ENCODE measurements at places on chromosomes 5 and 9. TPM values are rescaled to one million over a fixed set of nuclear protein-coding genes. Genes with fewer than 3 reads are reported as not detected.

The TGFBI gene
- 2.2 TPM for total RNA-seq

The JADE2 gene
- total RNA-seq = 74.1 TPM

The CEL gene
- total RNA-seq = 1.3 TPM

The PDGFRB gene
- 0.54 TPM for total RNA-seq

The ANP32B gene
- total RNA-seq = 12.1 TPM

The AIF1L gene
- total RNA-seq = 4.8 TPM

The INVS gene
- total RNA-seq = 23.4 TPM

DNA sequence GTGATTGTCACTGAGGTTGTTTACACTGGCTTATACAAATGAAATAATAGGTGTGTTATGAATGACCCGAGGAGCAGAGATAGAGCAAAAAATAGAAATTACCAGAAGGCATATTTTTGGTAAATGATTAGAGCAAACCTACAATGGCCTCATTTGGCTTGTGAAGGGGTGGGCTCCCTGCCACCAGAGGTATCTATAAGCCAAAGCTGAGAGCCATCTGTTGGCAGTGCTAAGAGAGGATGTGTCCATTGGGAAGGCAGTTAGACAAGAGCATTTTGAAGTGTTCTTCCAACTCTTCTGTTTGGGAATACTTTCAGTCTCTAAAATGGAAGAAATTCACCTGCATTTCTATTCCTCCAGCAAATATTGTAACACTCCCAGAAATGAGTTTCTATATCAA lies 10.6 kb downstream of the NIPAL4 start:
- no peak for DNase-seq

DNA sequence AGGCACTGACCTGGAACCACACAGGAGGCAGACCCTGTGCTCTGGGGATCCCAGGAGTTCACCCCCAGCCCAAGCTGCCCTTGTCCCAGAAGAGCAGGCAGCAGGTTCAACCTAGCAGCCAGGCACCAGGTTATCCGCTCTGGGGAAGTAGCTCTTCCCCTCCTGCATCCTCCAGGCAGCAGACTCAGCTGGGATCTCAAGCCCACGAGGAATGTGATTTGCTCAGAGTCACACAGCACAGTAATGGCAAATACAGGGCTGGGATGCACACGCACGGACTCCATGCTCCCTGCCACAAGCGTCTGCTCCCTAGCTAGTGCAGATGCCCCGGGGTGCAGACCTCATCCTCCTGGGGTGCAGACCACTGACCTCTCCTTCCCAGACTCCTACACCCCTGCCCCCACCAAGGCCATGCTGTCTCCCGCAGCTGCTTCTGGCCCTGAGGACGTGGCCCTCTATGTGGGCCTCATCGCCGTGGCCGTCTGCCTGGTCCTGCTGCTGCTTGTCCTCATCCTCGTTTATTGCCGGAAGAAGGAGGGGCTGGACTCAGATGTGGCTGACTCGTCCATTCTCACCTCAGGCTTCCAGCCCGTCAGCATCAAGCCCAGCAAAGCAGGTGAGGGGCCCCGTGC lies 25.5 kb downstream of the HK3 start:
- no peak for DNase-seq

GRCh38 chr9:76269789-76270188 lies 124.4 kb downstream of the RFK start:
- no peak for DNase-seq

DNA sequence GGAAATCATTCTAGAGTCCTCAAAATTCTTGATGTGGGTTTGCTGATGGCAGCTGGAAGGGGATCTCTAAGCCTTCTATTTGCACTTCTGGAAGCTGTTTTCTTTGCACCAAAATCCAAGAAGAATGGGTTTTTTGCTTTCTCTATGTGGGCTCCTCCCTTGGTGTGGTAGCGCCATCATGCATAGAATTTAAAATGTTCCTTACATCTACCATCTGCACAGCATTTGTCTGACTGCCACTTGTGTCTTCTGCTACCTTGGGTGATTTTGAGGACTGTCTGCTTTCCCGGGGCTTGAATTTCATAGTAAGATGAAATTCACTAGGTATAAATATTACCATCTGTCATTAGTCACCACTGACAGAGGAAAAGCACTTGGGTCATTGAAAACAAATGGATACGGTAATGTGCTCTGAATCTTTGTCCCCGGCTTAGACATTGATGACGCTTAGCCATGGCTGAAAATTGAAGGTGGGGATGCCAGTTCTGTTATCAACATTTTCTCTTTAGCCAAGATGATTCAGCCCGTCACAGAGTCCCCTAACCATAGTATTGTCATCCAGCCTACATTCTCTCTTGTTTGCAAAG lies 30.0 kb downstream of the SNX30 start:
- no peak for DNase-seq

- DNase-seq = no peak
Measured at GRCh38 chr9:132074736-132075135, 4.9 kb downstream of the MED27 start.

- DNase-seq = no peak
Measured at GRCh38 chr9:22374051-22374450, 72.6 kb upstream of the DMRTA1 start.

- DNase-seq = no peak
Measured at GRCh38 chr5:44681906-44682305, 126.8 kb upstream of the MRPS30 start.

GRCh38 chr9:126219648-126220063 lies 107.0 kb upstream of the MVB12B start:
- no peak for DNase-seq

DNA sequence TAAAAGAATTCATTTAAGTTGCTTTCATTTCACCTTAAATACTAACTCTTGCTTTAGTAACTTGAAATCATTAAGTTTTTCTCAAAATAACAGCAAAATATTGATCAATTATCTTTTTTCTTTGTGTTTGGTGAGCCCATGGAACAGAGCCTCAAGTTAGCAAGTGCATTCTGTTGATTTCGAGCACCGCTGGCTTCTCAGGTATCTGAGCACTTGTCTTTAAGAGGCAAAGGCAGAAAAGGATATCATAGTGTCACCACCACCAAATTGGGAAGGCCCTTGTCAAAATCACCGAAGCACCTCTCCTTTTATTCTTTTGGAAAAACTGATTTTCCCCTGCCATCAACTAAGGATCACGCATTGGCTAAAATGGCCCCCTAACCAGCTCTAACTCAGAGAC lies 17.1 kb upstream of the CTNNAL1 start:
- DNase-seq = no peak

DNA sequence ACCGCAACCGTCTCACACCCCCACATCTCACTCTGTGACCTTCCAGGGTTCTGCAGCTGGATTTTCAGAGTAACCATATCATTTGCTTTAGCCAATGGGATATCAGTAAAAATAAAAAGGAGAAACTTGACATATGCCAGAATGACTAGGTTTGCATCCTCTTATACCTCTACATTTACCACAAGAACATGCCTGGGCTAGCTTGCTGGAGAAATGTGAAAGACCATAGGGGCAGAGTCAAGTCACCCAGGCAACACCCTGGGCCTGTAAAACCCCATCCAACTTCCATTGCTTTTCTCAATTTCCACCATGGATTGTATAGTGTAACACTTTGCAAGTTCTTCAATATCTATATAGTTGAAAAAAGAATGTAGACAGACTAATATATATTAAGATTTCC lies 731.1 kb downstream of the PTPRD start:
- DNase-seq = no peak

GRCh38 chr9:4742246-4742645 lies 1.2 kb upstream of the AK3 start:
- no peak for DNase-seq

DNA sequence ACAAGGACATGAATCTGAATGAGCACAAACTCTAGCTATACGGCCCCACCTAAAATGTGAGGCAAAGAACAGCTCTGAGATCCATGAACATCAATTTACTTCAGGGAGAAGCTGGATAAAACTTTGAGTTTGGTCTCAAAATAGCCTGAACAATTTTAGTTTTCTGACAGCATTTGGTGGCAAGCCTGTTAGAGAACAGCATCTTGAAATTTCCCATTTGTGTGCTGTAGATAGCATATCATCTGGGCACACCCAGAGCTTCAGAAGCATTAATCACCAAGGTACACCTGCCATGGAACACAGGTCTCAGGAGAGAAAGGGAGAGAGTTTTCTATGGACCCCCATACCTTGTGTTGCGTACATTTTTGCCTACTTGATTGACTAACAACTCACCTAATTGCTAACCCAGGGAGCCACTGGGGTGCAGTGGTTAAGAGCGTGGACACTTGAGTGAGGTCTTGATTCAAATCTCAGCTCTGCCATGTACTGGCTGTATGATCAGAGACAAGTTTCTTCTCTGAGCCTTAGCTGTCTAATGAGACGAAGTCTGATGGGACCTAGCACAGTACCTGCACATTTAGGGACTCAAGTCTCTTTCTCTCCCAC lies 264.9 kb downstream of the PIK3R1 start:
- DNase-seq = no peak

DNA sequence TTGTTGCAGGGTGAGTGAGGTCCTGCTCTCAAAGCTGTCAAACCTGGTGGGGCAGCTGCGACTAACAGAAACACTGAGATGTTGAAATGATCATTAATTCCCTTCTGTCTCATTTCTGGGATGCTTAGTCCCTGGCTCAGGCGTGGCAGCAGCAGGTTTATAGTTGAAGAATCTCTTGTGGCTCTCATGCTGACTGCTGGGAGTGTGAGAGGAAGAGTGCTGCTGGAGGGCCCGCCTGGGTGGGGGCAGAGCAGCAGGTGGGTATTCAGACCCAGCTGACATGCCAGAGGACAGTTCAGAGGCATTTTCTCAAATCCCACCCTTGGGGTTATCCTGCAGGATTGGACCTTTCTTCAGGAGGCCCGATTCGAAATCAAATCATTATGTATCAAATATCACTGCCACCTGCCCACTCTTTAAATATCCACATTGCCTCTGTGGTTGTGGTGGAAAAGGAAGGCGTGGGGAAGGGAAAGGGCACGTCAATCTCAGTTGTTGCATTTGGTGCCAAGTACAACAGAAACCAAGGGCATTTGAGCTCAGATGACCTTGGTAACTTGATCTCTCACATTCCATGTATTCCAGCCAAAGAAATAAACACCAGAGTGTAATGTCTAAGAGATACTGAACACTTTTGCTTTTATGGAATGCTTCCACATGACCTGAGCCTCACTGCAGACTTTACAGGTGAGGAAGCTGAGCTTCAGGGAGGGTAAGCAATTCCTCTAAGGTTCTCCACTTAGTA lies 224.3 kb downstream of the AOPEP start:
- no peak for DNase-seq

DNA sequence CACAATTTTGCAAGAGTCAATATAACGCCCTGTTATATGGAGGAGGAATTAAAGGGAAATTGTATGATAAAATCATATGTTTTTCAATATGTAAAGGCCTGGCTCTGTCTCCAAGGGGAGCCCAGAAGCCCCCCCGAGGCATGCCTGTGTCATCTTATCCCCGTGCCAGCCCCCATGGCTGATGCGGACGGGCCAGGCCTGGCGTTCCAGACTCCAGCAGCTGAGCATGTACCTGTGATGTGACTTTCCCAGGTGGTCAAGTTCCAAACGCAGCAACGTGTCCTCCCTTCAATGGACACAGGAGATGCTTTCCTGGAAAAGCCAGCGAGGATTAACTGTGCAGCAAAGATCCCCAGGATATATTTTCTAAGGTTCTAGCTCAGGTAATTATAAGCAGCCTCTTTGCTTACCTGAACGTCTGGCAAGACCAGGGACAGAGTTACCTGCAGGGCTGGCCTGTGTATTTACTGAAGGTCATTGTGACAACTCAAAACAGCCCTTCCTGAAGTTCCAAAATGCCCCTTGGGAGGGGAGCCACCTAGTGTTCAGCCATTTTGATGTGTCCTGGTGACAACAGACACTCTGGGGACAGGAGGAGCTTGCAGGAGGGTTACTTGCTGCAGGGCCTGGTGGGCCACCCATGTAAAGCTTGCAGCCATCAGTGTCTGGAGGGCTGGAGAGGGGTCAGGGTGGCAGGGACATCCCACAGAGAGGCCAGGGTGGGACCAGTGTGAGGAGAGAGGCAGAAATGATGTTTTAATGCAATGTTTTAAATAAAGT lies 53.3 kb upstream of the RNU6ATAC start:
- DNase-seq = no peak

DNA sequence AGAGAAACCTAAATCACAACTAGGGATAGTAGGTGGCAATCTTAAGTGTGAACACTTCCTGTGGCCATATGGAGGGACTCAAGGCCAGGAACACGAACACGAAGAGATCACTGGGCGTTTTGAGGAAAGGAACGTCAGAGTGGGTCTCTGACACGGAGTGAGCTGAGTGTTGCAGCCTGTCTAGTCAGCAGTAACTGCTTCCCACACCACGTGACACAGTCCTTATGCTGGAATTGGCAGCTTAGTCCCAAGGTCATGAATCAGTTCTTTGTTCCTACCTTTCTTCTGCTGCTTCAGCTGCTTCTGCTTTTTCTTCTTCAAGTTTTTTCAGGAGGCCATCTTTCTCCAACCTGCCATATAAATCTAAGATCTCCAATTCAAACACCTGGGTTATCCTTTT lies 18.2 kb downstream of the SPACA9 start:
- no peak for DNase-seq

DNA sequence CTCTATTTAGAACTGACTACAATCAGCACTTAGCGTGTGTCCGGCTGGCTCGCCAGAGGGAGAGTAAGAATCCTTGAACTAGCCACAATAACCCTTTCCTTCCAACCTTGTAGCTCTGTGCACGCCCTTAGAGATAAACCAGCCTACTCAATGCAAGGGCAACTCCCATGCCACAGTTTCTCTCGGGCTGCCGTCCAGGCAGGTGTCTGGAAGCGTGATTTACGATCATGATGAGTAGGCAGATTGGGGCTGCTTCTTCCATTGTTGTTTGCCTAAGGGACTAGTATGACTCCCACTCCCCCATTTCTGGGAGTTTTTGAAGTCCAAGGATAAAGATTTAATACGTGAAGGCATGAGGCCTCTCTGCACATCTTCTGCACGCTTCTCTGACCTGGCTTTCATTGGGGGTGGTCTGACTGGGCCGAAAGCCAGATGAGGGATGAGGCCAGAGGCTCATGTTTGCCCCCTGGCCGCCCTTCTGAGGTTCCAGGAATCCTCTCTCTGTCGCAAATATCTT lies 134.0 kb upstream of the MYO10 start:
- DNase-seq = peak; percentile 33

GRCh38 chr5:128197896-128198522 lies 114.4 kb downstream of the SLC12A2 start:
- DNase-seq = no peak

GRCh38 chr9:123990427-123990826 lies 21.1 kb upstream of the LHX2 start:
- DNase-seq = no peak

- DNase-seq = no peak
Measured at GRCh38 chr5:135823881-135824280, 10.6 kb upstream of the SLC25A48 start.

All from hematopoietic multipotent progenitor cell (in vitro differentiated cells).